ENCODE measurements at places on chromosomes 4 and X. TPM values are rescaled to one million over a fixed set of nuclear protein-coding genes. Genes with fewer than 3 reads are reported as not detected.

Gene PLAC8
- polyA plus RNA-seq = 2.0 TPM

Gene MAGEA4
- polyA plus RNA-seq = 52.3 TPM

Gene TMPRSS11A
- 0.70 TPM for polyA plus RNA-seq

- DNase-seq = no peak
These were observed 492.1 kb downstream of the PACRGL start for GRCh38 chr4:21192367-21192766.

DNA sequence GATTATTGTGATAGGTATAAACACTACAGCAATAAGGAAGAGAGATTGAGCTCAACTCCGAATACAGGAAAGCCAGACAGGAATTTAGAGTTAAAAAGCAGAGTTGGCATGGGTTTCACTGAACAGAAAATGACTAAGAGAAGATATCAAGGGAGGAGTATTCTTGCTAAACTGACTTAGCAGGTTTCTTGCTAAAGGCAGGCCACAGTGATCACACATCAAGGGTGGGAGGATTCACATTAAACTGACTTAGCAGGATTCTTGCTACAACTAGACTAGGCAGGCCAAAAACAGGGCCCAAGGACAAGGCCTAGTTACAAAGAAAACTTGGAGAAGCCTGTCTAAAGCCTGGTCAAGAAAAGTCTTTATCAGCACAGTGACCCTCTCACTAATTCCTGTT lies 195.1 kb downstream of the MAGEB5 start:
- DNase-seq = no peak

DNA sequence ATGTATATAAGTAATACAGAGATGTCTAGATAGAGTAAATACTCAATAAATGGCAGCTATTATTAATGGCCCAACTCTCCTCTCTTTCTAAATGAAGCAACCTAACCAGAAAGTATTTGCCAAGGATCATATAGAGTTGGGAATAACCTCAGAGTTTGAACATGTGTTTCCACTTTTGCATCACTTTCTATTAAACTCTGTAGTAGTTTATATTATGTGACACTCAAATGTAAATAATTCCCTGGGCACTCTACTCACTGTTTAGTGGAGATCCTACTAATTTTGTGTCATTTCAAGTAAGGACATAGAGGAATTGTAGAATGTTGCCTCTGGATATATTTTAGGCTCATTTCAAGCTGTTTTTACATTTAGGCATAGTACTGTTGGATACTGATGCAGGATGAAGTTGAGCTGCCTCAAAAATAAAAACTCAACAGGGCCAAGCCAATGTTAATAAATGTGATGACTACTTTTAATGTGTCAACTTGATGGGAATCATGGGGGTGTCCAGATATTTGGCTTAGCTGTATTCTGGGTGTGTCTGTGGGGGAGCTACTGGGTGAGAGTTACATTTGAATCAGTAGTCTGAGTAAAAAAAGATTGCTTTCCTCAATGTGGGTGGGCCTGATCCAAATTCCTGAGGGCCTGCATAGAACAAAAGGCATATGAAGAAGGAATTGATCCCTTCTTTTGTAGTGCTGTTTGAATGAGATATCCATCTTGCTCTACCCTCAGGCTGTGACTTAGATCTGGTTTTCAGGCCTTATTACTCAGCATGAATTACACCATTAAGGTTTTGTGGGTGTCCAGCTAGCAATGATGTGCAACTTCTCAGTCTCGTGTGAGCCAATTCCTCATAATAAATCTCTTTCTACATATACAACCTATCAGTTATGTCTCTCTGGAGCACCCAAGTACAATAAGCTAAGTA lies 1368.2 kb downstream of the STIM2 start:
- no peak for DNase-seq
